ENCODE measurements at places on chromosomes 2 and 18.

DNA sequence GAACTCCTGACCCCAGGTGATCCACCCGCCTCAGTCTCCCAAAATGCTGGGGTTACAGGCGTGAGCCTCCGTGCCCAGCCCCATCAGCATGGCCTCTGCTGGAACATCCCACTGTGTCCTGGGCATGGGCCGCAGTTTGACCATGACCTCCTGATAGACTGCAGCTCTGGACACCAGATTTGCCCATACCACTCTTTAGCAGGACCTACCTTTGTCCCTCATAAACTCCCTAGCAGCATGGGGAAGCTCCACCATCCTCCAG is 92.6 kb downstream of the MYCN start:
- no peak for DNase-seq

DNA sequence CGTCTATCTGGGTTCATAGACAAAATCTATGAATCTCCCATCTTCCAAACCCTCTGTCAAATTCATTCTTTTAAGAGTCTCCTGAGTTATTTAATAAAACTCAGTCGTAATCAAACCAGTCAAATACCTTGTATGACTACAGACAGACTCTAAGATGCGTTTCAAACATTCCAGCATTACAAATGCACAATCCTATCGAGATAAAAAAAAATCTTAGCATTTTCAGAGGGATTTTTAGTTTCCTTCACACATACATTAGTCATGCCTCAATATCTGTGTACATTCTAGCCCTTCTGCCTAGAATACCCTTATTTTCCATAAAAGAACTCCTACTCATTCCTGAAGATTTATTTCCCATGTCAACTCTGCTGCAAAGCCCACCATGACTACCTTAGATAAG is 96.5 kb downstream of the CSRNP3 start:
- no peak for DNase-seq

DNA sequence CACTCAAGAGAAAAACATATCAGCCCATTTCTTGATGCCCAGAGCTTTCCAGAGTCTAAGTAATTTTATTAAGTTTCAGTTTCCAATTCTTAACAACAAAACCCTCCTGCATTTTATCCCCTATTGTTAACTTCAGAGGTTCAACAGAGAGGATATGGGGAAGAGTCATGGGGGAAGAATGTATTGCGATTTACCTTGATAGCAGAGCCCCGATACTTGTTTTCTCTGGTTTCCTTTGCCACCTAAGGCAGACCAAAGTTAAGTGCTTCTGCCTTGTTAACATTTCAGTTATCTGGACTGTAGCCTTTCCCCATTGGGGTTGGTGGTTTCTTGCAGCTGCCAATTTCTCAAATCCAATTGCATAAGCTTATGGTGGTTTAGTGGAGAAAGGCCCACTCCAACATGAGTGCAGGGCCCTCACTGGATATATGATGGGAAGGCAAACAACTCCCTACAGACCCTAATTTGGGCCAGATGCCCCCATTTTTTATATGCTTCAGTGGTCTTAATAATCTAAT is 82.0 kb upstream of the ITGB6 start:
- no peak for DNase-seq

- no peak for DNase-seq
These were observed 13.5 kb downstream of the CBLN2 start for GRCh38 chr18:72530622-72531021.

GRCh38 chr2:20638646-20639430 is 12.1 kb downstream of the HS1BP3 start:
- no peak for DNase-seq

Measured in occipital lobe (tissue), 3 donors.